ENCODE measurements at places on chromosomes 4 and X. TPM values are rescaled to one million over a fixed set of nuclear protein-coding genes. Genes with fewer than 3 reads are reported as not detected.

GPRASP2 gene
- total RNA-seq: 9.8 TPM

SLC2A9 gene
- total RNA-seq: not detected

ATP1B4 gene
- total RNA-seq: not detected

TSPAN7 gene
- 77.5 TPM for total RNA-seq

XAGE1A gene
- not detected for total RNA-seq

P2RY10 gene
- total RNA-seq: not detected

ADH1B gene
- total RNA-seq: not detected

NAA11 gene
- not detected for total RNA-seq

FATE1 gene
- not detected for total RNA-seq

REPS2 gene
- total RNA-seq: 0.12 TPM

ARMCX2 gene
- 0.84 TPM for total RNA-seq

TCEAL2 gene
- not detected for total RNA-seq

TRIML1 gene
- total RNA-seq: not detected

DMRTC1B gene
- total RNA-seq: not detected

TMEM255A gene
- total RNA-seq: 0.07 TPM

JCHAIN gene
- total RNA-seq: not detected

MAP9 gene
- total RNA-seq: 13.8 TPM

HTT gene
- 14.6 TPM for total RNA-seq

FAT4 gene
- total RNA-seq: 12.3 TPM

RBM46 gene
- not detected for total RNA-seq

SYN1 gene
- not detected for total RNA-seq

ESX1 gene
- total RNA-seq: not detected

ADGRG4 gene
- not detected for total RNA-seq

PKD2 gene
- 12.7 TPM for total RNA-seq

MND1 gene
- total RNA-seq: 33.6 TPM
